ENCODE measurements at places on chromosomes 1 and 21.

GRCh38 chr1:60598041-60598910, 484.1 kb upstream of the NFIA start:
- no peak for DNase-seq

DNA sequence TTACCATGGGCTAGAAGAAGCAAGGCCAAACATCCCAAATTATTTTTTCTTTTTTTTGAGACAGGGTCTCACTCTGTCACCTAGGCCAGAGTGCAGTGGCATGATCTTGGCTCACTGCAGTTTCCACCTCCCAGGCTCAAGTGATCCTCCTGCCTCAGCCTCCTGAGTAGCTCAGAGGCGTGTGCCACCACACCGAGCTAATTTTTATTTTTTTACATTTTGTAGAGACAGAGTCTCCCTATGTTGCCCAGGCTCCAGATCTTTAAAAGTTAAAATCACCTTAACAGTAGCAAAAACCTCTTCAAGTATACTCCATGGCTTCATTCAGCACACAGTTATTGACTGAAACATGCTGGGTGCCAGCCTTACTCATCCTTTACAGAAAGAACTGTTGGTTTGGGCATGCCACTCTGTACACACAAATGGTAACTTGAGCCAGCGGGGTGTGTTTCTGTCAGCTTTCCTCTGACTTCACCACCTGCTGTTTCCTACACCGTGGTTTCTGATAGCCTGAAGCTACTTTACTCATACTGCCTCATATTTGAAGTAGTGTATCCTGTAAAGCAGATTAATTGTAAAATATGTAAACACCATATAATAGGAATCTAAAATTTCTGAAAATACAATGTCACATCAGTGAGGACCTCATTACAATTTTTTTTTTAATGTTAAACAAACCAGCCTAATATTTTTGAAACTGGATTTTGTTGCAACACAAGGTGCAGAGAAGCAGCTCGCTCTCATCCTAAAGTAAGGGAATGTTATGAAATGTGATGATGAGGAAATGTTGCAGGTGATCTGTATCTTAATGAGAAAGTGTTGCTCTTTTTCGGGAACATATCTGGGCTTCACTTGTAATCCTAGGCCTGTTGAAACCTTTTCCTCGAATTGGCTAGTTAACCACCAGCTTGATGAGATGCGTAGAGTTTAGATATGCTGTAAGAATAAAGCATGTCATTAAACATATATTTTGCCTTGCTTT, 113.9 kb downstream of the ATP5PO start:
- no peak for DNase-seq

DNA sequence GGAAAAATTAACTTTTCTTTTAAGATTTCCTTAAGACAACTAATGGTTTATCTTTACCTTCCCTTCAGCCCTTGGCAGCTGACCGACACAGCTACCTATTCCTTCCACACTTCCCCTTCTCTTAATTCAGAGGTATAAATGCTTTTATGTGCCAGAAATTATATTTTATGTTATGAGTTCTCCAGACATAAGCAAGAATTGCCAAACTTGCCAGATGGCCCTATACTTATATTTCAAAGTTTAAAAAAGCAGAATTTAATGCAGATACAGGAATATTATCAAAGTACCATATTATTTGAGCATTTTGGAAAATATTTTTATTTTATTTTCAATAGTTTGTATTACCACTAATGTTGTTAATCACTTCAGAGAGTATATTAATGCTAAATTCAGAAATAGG, 445.0 kb downstream of the PTBP2 start:
- no peak for DNase-seq

DNA sequence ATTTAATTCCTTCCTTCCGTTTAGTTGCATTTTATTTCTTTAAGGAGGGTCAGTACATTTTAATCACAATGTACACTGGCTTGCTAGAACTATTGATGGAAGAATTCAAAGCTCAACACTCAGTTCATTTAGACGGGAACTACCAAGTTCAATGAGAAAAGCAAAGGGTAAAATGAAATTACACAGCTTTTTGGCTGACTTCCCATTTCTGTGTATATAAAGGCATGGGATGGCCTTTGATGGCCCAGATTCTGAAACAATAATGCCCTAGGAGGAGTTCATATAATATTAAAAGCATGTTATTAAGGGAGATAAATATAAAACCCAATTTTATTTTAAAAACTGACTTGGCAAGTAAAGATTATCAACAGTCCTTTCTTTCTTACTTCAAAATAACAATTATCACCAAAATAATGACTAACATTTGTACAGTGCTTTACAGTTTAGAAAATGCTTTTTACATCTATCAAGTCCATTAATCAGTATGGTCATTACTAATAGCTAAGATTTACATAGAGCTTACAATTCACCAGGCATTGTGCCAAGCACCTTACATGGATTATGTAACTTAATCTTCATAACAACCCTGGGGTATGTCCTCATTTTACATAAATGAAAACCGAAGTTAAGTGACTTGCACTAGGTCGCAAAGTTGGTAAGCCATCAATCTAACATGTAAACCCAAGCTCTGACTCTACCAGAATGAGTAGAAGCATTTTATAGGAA, 402.4 kb downstream of the OMA1 start:
- no peak for DNase-seq

DNA sequence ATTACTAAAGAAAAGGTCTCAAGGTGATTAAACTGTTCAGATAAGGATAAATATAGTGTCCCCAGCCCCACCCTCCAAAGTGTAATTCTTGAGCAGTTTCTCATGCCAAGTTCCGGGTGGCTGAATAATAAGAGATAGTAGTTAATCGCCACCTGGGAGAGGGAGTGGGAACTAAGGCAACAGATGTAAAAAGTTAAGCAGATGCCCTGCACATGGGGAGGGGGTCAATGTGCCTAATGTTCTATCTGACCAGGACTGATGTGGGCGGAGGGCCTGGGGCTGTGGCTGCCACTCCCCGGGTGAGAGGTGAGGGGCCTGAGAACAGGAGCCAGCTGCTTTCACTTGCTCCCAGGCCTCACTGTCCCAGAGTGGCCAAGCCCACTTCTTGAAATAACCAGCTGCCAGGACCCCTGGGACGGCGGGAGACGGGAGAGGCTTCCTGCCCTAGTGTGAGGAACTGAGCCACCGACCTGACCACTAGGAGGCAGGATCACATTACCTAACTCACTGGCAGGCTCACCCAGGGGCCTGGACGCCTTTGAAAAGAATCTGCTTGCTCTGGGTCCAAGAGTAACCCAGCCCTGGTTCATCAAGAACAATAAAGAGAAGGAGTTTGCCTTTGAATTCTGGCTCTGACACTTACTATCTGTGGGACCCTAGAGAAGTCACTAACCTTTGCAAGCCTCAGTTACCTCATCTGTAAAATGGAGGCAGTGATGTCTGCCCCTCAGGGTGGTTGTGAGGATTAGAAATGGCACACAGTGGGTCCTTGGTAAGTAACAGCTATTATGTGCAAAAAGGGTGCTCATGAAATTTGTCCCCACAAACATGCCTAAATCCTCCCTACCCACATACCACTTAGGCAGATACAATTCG, 179.2 kb downstream of the ATG4C start:
- DNase-seq, result peak; percentile 7

- DNase-seq, result no peak
Observed at GRCh38 chr21:38170283-38170682, 86.5 kb upstream of the KCNJ15 start.

DNA sequence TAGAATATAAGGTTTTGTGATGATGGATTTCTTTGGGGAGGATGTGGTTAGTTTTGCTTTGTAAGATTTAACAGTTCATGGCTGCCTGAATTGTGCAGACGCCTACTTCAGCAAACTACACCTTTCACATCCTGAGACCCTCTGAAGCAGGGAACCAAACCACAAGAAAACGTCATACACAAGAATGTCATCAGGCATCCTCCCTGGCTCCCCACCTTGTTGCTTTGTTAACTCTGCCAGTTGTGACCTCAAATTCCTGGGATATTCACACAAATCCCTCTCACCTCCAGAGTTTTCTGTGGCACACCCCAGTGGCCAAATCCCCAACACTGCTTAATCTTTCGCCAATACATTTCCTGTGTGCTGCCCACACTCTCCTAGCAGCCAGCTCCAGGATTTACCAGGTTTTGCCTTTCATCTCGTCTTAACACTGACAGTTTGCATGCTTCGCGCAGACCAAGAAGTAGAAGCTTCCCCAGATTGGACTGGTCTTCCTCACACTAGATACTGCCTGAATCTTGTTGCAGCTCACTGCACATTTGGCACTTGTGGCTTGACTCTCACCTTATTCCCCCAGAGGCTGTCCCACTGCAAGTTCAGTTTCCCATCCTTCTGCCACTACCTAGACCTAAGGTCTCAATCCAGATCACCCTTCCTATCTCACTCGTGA, 51.1 kb upstream of the CTTNBP2NL start:
- no peak for DNase-seq

DNA sequence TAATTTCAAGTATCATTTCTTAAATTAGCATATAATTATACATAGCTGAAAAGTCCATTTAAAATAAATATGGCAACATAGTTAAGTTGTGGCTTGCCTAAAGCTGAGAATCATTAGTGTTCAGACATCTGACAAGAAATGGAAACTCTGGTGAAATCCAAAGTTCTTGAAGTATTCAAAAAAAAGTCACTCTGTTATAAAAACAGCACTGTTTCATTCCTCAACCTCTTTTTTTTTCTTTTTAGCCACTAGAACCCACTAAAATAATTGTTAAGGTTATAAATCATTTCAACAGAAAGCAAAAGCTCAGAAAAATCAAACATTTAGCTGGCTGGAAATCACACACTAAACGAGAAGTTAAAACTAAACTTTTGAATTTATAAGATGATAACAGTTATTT, 476.7 kb downstream of the LTN1 start:
- DNase-seq, result no peak
